Fibroblast of skin of abdomen (primary cell): ENCODE measurements at places on chromosomes 7 and 10.

DNA sequence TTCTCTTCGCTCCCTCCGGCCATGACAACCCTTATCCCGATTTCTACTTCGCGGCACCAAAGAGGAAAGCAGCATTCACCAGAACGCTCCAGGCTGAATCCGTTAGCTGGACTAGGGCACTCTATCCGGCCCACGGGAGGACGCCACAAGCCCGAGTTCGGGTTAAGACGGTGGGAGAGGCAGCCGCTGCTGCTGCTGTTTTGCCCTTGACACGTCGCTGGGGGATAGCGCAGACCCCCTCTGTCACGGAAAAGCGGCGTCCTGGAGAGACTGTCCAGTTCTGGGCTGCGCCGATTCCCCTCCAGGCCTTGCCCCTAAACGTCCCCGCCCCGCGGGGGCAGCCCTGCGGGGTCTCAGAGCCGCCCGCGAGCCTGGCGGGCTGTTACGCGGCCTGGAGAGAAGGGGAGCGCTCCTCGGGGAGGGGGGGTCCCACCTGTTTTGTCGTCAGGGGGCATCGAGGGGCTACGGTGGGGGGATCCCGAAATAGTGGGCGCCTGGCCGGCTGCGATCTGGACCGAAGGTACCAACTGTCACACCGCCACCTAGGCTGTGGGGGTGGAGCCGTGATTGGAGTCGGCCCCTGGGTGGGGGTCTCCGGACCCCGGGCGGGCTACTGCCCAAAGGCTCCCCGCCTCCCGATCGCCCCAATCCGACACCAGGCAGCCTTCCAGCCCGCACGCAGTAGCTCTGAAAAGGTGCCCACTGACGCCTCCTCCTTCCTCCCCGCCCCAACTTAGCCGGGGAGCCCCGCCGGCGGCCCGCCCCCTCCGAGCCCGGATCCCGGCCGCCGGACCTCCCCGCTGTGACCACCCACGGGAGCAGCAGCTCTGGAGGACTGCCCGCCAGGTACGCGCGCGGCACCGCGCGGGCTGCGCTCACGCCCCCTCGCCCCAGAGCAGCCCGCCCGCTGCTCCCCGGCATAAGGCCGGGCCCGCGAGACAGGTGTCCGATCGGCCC is 772 bp downstream of the SGMS1 start:
- DNase-seq, result peak; percentile 29

DNA sequence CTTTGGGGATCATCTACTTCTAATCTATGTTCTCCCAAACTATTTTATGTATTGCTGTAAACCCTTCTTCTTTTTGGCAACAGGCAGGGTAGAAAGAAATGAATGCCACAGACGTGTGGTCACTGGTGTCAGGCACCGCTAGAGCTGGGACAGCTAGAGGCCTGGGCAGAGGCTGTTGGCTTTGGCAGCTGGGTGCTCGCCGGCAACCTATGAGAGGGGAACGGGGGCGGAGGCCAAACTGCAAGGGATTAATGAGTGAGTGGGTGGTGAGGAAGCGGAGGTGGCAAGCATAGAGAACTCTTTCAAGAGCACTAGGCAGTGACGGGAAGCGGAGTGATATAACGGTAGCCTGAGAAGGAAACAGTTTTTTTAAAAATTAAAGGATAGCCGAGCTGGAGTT is 78.5 kb downstream of the CREB5 start:
- DNase-seq, result no peak

DNA sequence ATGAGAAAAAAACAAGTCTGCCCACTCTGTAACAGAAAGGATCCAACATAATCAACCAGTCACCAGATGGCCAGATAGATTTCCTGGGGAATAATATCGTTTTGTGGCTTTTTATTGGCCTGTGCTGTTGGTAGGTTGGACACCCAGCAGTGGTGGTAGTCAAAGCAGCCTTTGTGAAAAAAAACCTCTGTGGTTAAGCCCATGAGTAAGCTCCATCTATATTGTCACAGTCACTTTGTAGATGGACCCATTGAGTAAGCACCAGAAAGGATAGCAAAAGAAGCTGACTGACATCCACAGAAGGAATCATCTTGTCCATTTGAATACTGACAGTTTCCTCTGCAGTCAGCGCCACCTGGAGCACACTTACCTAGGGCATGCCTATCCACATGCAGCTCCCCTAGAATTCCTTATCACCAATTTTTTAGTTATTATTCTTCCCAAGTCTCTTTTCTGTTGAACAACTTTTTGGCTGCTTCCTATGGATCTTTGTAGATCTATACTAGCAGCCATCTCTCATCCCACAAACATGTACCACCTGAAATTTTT is 96.9 kb downstream of the IQUB start:
- no peak for DNase-seq

DNA sequence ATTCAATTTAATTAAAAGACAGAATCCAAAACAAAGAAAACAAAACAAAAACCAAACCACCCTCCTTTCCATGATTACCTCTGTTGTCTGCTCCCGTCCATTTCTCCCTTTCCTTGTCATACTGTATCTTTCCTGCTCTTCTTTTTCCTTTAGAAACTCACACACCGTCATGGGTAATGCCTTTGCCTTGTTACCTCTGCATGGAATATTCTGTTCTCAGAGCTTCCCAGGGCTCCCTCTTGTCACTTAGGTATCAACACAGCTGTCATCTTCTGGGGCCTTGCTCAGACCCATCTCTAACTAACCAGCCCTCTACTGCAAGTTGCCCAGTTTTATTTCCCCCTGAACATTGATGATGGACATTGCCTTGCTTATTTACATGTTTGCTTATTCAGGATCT is 30.2 kb upstream of the GIMAP8 start:
- DNase-seq, result no peak

- DNase-seq, result no peak
Measured at GRCh38 chr7:98077762-98078161, 28.9 kb upstream of the LMTK2 start.

GRCh38 chr7:106966121-106966520 is 78.4 kb upstream of the PRKAR2B start:
- DNase-seq, result no peak

DNA sequence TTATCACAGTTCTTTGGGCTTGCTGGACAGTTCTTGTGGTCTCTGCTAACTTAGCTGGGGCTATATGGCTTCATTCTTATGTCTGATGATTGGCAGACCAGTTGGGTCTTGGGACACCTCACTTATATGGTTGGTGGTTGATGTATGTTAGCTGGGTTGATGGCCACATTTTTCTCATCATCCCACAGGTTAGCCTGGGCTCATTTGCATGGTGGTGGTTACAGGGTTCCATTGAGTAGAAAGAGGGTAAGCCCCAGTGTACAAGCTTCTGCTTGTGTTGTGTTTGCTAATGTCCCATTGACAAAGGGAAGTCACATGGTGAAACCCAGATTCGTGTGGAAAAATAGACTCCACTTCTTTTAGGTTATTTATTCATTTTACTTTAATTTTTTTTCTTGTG is 40.6 kb downstream of the TMEM60 start:
- DNase-seq, result no peak

DNA sequence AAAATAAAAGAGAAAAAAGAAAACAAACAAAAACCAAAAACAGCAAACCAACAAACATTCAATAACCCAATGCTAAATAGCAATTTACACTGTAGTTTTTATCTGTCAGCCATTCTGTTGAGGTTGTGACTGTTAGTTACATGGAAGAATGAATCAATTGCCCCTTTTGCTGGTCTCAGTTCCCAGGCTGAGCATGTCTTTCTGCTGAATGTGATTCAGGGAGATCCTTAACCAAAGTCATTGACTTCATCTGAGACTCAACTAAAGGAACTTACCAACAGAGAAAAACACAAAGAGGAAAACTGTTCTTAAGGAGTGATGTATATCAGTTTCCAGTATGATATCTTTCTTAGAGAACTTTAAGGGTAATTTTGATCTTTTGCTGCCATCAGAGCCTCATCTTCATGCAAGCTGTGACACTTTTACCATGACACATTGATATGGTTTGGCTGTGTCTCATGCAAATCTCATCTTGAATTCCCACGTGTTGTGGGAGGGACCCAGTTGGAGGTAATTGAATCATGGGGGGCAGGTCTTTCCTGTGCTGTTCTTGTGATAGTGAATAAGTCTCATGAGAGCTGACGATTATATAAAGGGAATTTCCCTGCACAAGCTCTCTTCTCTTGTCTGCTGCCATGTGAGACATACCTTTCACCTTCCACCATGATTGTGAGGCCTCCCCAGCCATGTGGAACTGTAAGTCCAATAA is 469.8 kb downstream of the KIF20B start:
- no peak for DNase-seq

- DNase-seq, result peak; percentile 23
Measured at GRCh38 chr7:131365838-131366237, 38.2 kb downstream of the MKLN1 start.

DNA sequence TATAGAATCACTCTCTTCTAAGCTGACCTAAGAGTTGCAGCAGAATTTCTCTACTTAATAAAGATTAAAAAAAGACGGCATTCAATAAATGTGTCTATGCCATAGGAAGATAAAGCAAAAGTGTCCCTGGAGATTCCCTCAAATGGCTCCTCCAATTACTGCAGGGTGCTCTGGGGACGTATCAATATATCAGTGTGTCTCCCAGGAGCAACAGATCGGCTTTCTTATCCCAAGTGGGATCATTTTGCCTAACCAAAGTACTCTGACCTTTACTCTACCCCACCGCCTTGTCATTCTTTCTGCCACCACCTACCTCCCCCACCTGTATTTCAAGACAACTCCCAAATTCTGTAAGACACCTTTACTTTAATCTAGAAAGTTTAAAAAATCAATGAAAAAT is 202.0 kb upstream of the SEMA3C start:
- DNase-seq, result no peak

DNA sequence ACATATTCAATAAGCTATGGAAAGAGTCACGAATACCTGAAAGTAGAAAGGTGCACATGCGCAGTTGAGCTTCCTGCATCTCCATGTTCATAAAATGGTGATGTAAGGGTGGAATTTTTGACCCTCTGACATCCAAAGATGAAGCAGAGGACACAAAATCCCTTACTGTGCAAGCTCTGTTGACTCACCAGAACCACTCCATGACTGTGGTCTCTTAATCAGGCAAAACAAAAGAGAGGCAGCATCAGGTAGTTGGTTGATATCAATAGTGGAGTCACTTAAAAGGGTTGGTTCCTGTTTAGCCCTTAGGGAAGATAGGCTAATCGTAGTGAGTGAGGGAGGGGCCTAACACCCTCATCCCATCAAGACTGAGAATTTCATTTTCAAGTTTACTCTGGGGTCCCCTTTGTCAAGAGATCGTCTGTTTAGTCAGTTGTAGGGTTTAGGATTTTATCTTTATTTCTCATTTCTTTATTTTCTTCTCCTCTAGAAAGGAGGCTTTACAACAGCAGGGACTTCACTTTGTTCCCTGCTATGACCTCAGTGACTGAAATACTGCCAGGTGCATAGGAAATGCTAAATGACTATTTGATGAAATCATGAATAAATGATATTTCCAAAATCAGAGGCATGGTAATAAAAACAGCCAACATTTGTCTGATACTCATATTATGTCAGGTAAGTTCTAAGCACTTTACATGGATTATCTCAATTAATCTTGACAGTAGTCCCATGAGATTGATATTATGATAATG is 98.1 kb downstream of the CD36 start:
- no peak for DNase-seq

GRCh38 chr7:131527456-131527855 is 29.0 kb downstream of the PODXL start:
- no peak for DNase-seq

DNA sequence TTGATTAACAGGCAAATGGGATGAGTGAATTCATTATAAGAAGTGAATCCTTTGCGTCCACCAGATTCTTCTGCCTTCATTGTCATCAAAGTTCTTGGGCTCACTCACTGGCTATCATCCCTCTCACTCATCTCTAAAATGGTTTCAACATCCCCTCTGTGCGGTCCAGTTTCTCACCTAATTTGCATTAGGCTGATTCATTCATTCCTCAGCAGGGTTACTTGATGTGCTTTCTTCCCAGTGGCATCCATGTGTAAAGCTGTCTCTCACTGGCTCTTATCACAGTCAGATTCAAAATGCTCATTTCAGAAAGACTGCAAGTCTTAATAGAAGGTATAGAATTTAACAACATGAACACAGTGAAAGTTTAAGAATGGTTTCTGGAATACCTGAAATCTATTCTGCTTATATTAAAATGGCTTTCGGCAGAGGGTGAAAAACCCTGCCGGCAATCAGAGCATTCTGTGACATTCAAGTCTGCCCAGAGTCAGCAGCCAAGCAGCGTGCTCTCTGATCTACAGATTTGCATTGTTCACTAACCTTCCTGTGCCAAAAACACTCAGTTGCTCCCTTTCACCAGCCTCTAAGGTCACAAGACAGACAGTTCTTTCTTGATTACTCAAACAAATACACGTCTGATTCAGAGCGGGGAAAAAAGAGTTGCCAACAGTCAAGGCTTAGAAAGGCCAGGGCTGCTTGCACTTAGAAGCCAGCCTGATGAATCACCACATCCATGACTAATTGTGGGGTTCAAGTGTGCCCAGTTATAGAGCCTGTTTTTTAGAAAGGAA is 106.7 kb downstream of the TES start:
- DNase-seq, result peak; percentile 99

DNA sequence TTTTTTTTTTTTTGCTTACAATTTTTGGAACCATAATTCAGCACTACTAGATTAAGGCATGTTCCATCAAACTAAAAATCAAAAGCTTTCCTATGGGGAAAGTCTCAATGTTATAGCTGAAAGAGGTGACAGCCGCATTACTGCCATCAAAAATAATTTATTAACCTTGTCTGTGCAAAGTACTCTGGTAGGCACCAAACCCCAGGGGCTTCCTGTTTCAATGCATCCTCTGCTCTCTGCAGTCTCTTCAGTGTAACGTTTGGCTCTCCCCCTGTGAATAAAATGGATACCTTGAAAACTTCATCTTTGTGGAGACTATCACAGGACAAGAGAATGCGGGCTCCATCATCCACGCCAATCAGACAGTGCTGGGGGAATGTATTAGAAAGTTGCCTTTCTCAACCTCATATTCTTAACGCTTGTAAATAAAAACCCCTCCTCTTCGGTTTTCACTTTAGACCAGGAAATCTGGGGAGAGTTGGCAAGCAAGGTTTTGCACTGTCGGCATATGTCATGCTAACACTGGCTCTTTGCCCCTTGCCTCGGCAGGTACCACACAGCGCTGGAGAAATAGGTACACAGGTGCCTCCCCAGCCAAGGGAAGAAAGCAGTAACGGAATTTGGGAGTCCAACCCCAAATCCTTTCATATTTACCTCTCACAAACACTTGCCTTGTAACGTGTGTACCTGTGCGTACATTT is 1.6 kb upstream of the NRG3 start:
- no peak for DNase-seq

DNA sequence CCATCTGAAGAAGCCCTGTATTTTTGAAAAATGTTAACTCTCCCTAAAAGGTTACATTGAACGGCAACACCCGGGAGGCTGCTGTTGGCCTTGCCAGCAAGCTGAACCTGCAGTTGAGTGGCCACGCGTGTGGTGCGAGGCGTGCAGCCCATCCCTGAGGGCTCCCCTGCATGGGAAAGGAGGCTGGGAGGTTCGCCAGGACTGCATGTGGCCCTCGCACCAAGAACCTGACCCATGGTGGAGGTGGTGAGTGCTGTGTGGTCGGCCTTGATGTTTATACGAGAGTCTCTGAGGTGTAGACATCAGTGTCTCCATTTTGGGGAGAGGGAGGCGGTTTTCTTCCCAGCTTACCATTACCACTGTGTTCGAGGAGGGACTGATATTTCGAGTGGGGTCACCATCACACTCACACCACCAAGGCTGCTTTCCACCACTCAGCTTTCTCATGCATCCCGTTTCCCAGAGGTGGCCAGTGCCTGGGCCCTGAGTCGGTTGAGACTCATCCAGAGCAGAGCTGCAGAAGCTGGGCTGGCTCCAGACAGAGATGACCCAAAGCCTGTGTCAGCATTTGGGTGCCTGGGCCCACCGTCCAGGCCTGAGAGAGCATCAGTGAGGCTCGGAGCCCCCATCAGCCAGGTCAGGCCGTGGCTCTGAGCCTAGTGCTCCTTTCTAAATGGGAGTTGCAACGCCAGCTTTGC is 222.6 kb downstream of the EBF3 start:
- no peak for DNase-seq
